Stimulated activated CD8-positive, alpha-beta memory T cell treated with anti-CD3 and anti-CD28 coated beads, Interleukin-7, amount 100 ng/mL, for 1 hour (primary cell): ENCODE measurements at places on chromosomes 11 and 22.

DNA sequence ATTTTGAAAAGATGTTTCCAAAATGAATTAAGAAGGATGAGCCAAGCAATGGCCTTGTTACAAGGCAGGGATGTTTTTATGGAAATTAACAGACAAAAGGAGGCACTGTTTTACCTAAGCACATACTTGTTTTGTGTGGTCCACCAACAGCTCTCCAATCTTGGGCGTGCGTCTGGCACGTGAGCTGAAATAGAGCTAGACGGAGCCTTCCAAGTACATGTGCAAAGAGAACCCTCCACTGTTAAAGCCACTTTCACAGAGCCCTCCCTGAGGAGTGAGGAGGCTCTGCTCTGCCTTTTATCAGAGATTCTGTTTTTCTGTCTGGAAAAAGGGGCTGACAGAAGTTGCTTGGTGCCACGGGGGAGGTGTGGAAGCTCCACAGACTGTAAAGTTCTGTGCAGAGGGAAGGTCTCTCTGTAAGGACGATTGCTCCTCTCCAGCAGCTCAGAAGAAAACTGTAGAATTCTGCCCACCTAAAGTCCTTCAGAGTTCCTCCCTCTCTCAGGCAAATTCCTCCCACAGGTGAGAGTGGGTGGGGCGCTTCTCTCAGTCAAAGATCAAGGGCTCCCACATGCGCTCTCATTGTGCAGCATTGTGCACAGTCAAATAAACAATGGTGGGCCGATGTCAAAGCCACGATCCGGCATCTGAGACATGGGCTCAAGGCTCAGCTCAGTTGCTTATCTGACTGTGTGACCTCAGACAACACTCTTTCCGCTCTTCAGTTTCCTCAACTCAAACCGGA, 92.6 kb upstream of the CSNK2A3 start:
- no peak for DNase-seq

GRCh38 chr11:2759228-2760195, 59.7 kb upstream of the KCNQ1OT1 start:
- no peak for DNase-seq

GRCh38 chr22:37555029-37555428, 5.3 kb upstream of the CDC42EP1 start:
- DNase-seq, result no peak

GRCh38 chr22:37752189-37753087, 55.3 kb upstream of the GCAT start:
- DNase-seq, result no peak

GRCh38 chr11:43691806-43692205, 11.3 kb downstream of the HSD17B12 start:
- DNase-seq, result no peak

DNA sequence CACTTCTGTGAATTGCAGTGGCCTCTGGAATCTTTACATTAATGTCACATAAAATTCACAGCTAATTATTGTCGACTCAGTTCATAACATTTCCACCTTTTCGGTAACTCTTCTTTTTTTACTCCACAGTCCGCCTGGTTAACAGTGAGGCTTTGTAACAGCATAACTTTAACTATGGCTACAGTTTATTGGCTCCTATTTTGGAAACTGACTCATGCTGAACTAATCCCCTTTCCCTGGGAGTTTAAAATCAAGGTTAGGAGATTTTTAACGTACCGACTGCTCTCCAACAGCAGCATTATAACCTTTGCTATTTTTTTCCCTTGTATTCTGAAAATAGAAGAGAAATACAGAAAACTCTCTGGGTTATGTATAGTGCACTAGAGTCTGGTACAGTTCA, 3.2 kb upstream of the POGLUT3 start:
- DNase-seq, result no peak

- no peak for DNase-seq
Observed at GRCh38 chr22:37192204-37192603, 4.2 kb upstream of the C1QTNF6 start.

DNA sequence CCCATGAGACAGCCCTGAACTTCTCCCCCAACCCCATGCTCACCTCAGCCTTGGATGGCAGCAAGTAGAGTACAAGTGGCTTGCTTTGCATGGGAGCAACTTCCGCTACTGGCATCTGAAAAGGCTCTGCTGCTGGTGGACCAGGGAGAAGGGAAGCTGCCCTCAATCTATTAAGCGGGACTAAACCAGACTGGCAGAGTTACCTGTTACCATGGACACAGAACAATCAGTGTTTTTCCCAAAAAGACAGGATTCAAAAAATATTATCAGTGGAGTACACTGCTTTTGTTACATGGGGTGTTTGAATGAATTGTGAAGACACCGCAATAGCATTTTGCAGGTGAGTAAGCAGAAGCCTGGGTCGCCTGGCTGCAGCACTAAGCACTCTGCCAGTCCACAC, 631.4 kb upstream of the B3GAT1 start:
- DNase-seq, result no peak

GRCh38 chr11:63761931-63762653, 6.5 kb downstream of the ZFTA start:
- DNase-seq, result no peak

DNA sequence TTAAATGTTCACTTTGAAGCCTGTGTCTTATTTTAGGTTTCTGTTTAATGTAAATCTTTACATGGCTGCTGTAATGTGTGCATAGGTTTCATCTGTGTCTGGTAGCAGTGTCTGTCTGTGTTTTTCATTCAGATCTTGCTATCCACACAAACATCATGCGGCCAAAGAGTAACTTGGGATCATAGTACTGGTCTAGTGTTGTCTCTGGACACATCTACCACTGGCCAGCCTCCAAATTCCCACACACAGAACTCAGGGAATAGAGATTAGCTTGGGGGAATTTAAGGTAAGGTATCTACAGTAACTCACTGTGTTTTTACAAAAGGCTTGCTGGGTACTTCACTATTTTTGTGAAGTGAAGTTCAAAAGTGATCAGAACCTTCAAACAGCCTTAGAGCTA, 32.1 kb upstream of the ZNF143 start:
- DNase-seq, result no peak

GRCh38 chr11:20618083-20618482, 18.7 kb downstream of the SLC6A5 start:
- DNase-seq, result no peak

- no peak for DNase-seq
Observed at GRCh38 chr11:118928870-118929500, 3.3 kb upstream of the BCL9L start.
